Stimulated activated CD4-positive, alpha-beta T cell treated with anti-CD3 and anti-CD28 coated beads, Interleukin-1b, Interleukin-23, amount 100 ng/mL, for 1 hour (primary cell): ENCODE measurements at places on chromosomes 4 and X.

- DNase-seq = no peak
These were observed 23.5 kb downstream of the CHM start for GRCh38 chrX:86023811-86024210.

- no peak for DNase-seq
These were observed 230.4 kb downstream of the CRLF2 start for GRCh38 chrX:981791-982626.

GRCh38 chrX:38651625-38652601 lies 90.6 kb downstream of the TSPAN7 start:
- DNase-seq = no peak

DNA sequence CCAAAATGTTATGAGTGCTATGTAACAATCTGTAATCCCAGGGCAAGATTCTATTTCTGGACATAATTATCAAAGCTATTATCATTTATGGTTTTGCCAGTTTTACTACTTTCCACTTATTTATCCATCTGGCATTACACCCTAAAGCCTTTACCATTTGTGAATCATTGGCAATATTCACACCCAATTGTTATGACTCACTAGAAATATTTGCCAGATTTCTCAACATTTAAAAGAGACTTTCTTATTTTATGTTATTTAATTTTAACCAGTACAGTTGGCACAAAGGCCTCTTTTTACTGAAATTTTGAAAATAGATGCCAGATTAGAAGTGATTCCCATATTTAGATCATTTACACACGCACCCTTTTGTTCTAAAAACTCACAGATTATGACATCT lies 242.7 kb upstream of the WDFY3 start:
- no peak for DNase-seq

DNA sequence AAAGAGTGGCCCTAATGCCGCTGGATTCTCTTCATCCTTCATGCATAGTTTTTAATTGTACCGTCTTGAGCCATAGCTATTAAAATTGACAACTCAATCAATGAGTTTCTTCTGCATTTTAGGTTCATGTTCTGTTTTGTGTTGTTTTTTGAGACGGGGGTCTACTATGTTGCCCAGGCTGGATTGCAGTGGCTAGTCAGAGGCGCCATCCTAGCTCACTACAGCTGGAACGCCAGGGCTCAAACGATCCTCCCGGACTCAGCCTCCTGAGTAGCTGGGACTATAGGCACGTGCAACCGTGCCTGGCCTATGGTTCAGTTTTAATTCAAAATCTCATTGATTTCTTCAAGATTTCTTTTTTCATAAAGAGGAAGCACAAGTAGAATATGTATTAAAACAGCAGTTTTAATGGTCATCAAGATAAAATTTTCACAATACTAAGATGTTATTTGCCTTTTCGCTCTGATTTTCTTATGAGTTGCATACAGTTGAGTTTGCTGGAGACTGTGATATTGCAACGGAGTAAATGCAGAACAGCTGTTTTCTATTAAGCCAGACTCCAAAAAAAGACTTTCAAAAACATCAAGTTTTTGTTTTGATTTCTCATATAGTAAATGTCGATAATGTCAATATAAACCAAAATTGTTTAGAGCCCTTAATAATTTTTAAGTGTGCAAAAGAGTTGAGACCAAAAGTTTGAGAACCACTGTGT lies 1.1 kb upstream of the STX18 start:
- DNase-seq = no peak
